Epithelial cell of proximal tubule (primary cell): ENCODE measurements at places on chromosomes 1 and 21. TPM values are rescaled to one million over a fixed set of nuclear protein-coding genes. Genes with fewer than 3 reads are reported as not detected.

The SH2D1B gene
- 0.07 and 0.23 TPM in 2 replicates for total RNA-seq

The TSPAN1 gene
- 71.6 and 117 TPM in 2 replicates for total RNA-seq

DNA sequence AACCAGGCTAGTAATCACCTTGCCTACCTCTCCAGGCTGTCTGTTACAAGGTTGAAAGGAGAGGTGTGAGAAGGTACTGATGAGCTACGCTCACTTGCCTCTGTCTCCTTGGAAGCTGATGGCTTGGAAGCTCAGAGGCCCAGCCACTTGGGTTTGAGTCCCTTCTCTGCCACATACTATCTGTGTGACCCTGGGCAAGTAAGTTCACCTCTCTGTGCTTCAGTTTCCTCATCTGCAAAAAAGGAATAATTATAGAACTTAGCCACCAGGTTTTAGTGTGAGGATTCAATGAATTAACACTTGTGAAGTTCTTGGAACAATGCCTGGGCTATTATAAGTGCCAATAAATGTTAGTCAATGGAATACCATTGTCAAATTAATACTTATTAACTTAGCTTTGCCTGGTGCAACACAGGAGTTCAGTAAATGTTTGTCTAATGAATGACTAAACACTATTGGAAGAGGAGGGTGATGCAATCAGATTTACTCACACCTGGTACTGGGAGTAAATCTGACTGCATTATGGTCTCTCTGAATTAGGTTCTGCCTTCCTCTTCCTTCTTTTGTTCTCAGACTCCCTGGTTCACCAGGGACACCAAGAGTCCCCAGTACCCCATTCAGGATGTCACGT, 55.5 kb downstream of the TRABD2B start:
- DNase-seq, result peak; percentile 96

DNA sequence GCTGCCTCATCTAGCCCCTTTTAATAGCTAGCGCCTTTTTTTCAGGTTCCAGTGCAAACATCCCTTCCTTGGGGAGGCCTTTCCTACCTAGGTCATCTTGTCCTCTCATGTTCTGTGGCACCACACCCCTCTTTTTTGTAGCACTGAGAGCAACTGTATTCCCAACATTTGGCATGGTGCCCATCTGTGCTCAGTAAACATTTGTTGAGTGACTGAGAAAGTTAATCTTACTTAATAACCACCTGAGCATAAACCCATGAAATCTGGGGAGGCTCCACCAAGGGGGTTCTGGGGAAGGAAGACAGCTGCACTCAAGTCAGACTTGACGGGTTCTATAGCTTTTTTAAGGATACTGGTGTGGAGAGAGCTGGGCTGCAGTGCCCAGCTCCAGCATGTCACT, 90.0 kb downstream of the NOS1AP start:
- DNase-seq, result no peak

DNA sequence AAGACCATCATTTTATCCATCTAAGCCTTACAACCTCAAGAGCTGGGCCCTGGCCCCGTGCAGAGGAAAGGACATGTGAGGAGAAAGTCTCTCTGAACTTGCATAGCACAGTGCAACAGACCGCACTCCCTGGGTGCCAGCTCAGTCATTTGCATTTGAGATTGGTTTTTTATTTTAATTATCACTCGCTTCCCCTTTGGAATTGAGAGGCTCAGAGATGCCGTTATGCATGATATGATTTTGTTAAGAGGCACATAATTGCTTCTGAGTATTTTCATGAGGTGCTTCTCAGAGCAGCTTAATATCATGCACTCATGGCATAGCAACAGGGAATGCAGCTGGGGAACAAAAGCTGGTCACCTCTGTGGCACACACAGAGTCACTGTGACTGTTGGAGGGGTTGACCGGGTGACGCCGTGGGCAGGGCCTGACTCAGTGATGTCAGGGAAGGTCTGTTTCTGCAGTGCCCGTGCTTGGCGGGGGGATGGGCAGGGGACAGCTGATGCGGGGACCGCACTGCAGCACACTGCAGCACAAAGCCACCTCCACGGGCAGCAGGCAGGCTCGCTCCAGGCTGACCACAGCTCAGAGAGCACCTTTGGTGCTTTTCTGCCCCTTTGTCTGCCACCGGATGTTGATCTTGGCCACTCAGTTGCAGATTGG, 43.2 kb upstream of the VAMP3 start:
- no peak for DNase-seq

The KRTAP7-1 gene
- not detected in 2 replicates for total RNA-seq

The PIK3C2B gene
- total RNA-seq, result 1.0 and 2.1 TPM in 2 replicates

- DNase-seq, result no peak
Measured at GRCh38 chr1:7616076-7616832, 154.8 kb upstream of the VAMP3 start.

GRCh38 chr1:55127827-55128343, 87.3 kb downstream of the USP24 start:
- no peak for DNase-seq

The CCDC24 gene
- 6.6 and 7.3 TPM in 2 replicates for total RNA-seq

- no peak for DNase-seq
Measured at GRCh38 chr1:160778976-160779375, 17.0 kb upstream of the LY9 start.

The RHD gene
- total RNA-seq, result not detected in 2 replicates
